ENCODE measurements at places on chromosomes 13 and 19.
A peak's percentile ranks its signal among the peaks of the same experiment; 100 is the strongest.

DNA sequence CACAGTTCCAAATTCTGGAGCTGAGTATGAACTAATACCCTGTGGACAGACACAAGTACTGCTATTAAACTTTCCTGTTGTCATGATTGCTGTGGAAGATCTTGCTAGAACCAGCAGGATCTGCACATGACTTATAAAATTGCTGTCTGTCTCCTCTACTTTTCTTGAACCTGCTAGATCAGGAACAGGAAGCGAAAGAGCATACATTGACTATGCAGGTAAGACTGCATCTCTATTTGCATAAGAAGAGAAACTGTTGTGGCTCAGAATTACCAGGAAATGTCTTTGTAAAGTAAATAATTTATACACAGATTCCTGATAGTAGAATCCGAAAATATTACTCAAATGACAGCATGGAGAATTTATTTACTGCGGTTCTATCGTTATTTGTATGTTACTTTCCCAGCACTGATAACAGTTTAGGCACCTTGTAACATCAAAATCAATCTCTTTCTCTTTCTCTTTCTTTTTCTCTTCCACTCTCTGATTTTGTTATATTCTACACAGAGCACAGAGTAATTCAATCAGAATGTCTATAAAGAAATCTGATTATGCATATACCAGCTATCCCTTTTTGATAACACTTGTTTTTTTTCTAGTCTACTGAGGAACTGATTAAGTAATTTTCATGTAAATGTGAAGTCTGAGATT lies 226.5 kb downstream of the MYO16 start:
- DNase-seq: no peak

- DNase-seq: no peak
These were observed 5.9 kb downstream of the ADAT3 start for GRCh38 chr19:1911098-1911497.

GRCh38 chr19:29571181-29571580 lies 34.9 kb upstream of the POP4 start:
- DNase-seq: no peak

DNA sequence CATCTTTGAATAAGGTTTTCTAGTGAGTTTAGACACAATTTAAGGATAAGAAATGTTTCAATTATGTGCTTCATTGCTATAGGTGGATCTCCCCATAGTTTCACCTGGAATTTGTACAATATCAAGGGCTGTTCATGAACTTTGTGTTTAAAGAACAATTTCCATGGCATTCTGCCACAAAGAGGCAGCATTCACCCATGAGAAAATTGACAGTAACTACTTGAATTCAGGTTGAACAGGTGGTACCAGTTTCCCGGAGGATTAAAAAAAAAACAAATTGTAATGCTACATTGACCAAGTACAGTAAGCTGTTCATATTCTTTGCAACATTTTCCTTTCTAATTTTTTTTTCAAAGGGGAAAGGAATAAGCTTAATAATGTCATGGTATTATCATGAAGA lies 9.1 kb downstream of the SLITRK5 start:
- DNase-seq: peak; percentile 77

GRCh38 chr19:48870048-48870447 lies 1.6 kb upstream of the PLEKHA4 start:
- DNase-seq: no peak

- DNase-seq: no peak
These were observed 61.8 kb downstream of the ATP11A start for GRCh38 chr13:112751617-112752016.

GRCh38 chr19:35291916-35292315 lies at the start of gene MAG:
Gene MAG, plus strand, starts transcription at chr19:35292161. Its CDS starts 3,248 bp downstream, at chr19:35295409.
- DNase-seq: no peak

DNA sequence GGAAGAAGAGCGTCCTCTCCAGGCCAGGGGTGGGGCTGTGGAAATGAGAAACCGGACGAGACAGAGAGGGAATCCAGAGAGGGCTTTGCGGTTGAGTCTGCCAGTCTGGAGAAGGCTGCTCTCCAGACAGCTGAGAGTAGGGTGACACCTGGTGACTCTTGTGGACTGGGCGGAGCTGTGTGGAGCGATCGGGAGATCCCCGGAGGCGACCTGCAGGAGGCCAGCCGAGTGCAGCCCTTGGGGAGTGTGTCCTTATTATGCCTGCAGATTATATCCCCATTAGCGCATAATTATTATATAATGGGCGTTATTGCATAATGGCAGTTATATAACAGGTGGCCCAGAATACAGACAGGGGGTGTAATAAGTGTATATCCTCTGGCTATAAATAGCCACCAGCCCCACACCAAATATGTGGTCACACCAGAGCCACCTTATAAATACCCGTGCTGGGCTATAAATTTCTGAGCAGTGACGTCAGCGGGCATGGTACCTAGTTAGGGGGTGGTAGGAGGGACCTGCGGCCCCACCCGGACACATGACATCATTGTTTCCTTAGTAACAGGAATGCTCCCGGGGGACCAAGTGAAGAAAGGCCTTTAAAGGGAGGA lies 41.2 kb downstream of the NFIX start:
- peak; percentile 93 for DNase-seq

DNA sequence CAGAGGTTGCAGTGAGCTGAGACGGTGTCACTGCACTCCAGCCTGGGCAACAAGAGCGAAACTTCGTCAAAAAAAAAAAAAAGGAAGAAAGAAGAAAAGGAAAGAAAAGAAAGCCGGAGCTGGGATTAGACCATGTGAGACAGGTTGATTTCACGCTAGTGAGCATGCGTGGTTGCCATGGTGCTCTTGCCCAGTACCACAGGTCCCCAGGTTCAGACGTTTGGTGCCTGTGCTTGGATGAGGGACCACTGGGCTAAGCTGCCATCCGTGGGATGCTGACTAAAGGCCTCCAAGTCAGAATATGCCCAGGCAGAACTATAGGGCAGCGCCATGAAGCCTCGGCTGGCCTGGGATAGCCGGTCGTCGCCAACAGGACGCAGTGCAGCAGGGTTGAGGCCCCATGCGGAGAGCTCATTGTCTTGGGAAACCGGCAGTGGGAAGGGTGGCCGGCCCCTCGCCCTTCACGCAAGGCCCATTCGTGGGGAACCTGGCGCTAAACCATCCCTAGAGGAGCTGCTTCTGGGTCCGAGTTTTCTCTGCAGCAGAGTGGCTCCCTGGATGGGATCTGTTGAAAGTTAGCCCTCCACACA lies 7.2 kb upstream of the TEX101 start:
- no peak for DNase-seq

DNA sequence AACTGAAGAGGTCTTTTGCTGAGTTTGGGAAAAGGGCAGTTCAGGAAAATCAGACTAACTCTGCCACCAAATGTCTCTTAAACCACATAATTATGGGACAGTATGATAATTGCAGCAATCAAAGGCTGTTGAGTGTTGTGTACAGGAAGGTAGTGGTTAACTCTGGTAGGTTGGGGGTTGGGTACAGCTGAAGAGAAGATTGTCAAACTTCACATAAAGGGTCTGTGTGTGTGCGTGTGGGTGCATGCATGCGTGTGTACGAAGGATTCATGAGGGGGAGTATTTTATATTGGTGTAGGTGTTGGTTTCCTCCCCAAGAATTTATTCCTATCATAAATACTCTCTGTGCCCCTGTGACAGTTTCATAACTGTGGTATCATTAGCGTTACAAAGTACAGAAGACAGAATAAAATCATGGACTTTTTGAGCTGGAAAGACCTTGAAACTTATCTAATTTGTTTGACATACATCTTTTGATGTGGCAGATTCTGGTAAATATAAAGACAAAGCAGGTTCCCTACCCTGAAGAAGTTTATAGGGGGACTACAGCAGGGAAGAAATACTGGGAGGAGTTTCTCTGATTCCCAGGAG lies 94.1 kb downstream of the PCCA start:
- no peak for DNase-seq

DNA sequence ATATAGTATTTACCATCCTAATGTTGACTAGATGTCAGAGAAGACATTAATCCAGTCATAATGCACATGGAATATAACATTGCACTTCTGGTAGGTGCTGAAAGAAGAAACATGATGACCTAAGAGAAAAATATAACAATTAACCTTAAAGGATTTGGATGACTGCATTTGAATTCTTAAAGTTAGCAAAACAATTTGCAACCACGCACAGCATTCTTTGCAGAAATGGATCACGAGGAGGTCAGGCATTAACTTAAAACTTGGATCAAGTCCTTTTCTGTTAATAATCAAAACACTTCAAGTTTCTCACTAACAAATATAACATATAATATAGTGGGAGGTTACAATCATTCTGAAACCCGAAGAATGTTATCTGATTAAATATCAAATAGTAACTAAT lies 525.0 kb upstream of the SLITRK6 start:
- DNase-seq: no peak

- no peak for DNase-seq
These were observed 113.1 kb downstream of the ABCC4 start for GRCh38 chr13:95188128-95188527.

DNA sequence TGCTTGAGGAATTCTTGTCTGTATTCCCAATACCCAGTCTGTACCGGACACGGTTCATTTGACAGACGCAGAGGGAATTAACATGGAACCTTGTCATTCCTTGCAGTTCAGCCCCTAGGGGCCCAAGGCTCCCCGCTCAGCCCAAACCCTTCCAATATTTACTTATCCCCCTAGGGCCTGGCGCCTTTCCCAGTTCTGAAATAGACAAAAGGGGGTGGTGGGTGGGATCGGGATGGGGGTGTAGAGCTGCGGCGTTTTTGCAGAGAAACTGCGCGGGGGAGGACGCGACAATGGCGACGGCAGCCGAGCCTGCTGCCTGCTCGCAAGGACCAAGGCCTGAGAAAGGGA lies 583 bp downstream of the AKAP8L start:
- DNase-seq: peak; percentile 42

DNA sequence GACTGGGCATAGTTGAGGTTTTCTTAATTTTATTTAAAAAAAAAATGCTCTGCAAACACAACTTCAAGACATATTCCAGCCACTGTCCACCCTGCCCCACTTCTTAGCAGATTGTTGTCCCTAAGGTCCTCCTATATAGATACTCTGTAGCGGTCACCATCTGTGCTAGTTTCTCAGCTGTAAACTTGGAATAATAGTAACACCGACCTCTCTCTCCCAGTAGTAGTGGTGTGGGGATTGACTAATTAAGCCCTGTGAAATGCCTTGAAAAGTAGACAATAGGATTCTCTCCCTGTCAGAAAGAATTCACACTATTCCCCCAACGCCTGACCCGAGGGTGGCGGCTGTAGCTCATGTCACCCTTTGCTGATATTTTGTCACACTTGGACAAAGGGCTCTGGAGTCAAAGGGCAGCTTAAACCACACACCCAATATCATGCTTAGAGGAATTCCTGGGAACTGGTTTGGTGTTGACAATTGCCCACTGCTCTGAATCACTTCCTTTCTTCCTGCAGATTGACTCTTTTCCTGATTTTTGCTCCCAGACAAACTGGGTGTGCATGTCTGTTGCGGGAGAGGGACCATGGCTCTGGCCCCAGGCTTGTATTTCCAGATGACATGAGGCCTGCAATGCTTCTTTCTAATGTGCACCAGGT lies 9.2 kb upstream of the SERP2 start:
- DNase-seq: peak; percentile 5

DNA sequence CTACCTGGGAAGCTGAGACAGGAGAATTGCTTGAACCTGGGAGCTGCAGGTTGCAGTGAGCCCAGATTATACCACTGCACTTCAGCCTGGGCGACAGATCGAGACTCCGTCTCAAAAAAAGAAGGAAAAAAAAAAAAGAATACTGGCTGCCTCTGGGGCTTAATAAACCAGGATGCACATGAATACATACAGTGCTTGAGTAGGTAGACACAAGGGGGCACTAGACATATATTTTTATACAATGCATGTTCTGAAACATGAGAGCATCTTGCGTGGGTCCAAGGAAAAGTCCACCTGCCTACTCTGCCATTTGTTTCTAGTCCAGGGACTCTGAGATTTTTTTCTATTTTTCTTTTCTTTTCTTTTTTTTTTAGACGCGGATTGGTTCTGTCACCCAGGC lies 31.2 kb downstream of the KEAP1 start:
- DNase-seq: peak; percentile 61

GRCh38 chr13:99034333-99035085 lies 56.6 kb upstream of the DOCK9 start:
- DNase-seq: no peak

DNA sequence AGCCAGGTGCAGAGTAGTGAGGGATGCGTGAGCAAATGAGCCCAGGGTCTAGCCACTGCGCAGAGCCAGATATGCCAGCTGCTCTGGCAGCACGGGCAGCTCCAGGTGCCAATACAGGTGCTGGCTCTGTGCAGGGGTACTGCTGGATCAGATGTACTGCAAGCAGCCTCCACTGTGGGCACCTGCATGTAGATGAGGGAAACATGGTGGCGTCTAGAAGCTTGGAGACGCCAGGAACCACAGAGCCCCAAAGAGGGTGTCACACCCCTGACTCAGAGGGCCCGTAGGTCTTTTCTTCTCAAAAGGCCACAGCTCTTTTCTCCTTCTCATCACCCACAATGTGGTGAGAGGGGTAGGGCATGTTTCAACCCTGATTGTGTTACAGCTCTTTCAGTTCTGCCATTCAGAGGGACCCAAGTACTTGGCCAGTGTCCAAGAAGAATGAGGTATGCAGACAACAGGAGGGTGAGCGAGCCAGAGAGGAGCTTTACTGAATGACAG lies 244.4 kb upstream of the SLITRK1 start:
- DNase-seq: peak; percentile 86

DNA sequence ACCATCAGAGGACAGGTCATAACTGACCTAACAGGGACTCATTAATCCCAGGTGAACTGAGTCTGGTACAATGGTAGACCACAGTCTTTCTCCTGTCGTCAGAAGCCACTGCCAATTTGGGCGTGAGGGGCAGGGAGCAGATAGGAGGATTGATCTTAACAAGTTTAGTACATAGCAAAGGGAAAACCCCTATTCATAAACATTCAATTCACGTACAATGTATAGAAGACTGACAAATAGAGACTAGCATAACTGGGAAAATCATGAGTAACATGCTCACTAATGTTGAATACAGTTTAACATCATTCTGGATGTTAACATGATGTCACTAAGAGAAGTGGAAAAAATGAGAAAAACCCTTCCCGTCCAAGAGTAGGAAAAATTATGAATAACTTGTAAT lies 54.1 kb downstream of the SLC7A1 start:
- DNase-seq: no peak

DNA sequence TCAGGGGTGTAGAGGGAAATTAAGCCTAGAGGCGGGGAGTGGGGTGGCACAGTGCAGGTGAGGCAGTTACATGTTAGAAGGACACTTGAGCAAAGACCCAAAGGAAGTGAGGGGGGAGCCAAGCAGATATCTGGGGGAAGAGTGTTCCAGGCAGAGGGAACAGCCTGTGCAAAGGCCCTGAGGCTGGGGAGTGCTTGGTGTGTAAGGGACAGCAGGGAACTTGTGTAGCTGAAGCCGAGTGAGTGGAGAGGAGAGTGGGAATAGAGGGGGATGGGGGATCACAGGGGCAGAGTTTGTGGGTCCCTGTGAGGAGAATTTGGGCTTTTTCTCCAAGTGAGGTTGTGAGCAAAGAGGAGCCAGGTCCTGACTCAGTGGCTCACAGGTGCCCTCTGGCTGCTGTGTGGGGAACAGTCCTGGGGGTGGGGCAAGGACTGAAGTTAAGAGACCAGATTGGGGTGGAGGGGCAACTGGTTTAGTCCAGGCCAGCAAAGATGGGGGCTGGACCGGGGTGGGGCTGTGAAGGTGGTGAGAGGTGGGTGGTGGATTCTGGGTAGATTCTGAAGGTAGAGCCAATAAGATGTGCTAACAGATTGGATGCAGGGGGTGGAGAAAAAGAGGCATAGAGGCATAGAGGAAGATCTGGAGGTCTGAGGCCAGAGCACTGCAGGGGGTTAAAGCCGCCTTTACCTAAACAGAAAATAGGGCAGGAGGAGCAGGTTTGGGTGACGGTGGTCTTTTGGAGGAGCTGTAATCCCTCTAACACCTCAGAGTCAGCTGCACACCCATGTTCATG lies 75.3 kb downstream of the CACNA1A start:
- DNase-seq: peak; percentile 49
